ENCODE measurements at places on chromosomes 5 and 9.

- no peak for DNase-seq
Measured at GRCh38 chr5:179246227-179246626, 99.0 kb downstream of the ADAMTS2 start.

DNA sequence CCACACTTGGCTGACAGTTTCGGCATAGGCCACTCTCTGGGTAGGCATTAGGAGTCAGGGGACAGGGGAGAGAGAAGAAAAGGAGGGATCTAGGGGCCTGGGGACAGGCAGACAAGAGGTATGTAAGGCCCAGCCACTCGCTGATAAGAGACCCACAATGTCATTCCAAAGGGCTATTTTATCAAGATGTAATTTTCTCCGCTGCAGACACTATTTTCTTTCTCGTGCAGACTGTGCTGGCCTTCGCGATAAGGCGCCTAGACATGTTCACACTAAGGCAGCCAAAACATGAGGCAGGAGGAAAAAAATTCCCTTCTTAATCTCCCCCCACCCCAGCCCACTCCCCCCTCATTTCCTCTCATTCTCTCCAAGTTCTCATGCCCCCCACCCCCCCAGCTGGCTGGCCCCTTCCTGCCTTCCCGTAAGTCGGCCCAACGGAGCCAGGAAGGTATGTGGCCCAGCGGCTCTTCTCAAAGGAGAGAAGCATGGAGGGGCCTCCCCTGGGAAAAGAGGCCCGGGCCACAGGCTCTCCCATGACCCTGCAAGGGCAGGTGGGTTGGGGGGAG, 44.9 kb upstream of the SYNPO start:
- no peak for DNase-seq

GRCh38 chr9:4574657-4575243, 84.5 kb downstream of the SLC1A1 start:
- no peak for DNase-seq

GRCh38 chr9:135076143-135076875, 11.2 kb upstream of the OLFM1 start:
- no peak for DNase-seq

DNA sequence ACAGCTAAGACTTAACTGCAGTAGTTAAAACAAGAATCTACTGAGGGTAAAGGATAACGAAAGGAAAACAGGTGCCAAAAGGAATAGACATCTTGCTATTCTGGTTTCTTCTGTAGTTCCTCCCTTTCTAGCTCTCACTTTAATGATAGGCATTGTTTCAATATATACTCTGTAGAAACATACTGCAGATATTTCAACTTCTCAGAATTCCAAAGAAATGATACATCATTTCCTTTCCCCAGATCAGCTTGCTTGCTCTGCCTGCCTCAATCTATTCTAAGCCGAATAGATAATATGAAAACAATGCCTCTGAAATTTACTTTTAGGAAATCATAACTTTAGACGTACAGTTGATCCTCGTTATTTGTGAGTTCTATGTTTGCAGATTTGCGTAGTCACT, 46.3 kb downstream of the ACO1 start:
- no peak for DNase-seq

DNA sequence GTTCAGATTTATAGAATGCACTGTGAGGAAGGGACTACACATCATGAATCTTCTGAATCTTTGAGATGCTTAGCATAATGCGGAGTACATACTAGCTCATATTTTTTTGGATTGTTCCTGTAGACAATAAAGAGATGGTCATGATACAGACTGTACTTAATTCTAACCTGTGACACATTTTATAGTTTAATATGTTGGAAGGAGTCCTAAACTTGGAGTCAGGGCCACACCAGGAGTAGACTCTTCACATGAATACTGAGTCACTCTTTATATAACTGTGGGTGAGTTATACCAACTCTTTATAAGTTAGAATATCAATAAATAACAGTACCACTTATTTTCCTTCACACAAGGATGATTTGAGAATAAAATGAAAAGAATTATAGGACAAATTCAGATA, 16.9 kb downstream of the C9orf85 start:
- no peak for DNase-seq

GRCh38 chr9:114155263-114155994, at the start of gene COL27A1:
Gene COL27A1, plus strand, starts transcription at chr9:114155537. Its CDS starts 414 bp downstream, at chr9:114155951.
- peak; percentile 20 for DNase-seq

DNA sequence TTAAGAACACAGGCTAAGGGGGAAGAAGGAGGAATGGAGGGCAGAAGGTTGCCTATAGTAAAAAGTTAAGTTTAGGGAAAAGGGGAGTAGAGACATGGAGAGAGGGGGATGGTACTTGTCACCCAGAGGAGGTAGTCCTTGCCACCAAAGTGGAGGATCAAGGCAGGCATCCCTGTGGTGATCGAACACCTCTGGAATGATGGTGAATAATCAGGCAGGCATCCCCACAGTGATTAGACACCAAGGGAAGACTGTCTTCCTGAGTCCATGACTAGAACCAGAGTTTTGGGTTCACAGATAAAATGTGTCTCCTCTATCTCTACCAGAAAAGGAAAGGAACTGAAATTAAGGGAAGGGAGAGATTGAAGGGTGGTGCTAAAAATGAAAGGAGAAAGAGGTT, 19.2 kb upstream of the HMGCS1 start:
- DNase-seq = no peak

DNA sequence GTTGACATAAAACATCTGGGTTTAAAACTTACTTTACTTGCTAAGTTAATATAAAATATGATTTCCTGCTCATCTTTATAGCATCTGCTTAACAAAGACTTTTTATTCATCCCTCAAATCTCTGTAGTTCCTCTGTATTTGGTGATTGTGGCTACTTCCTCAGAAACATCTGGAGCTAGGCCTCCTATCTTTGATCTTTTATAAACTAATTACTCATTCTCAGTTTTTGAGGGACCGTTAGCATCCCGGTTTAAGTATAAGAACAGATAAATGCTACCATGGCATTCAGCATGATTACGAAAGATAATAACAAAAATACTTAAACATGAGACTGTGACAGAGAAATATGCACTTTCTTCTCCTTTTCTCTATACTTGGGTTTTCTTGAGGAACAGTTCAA, 85.3 kb downstream of the SLC38A9 start:
- no peak for DNase-seq

DNA sequence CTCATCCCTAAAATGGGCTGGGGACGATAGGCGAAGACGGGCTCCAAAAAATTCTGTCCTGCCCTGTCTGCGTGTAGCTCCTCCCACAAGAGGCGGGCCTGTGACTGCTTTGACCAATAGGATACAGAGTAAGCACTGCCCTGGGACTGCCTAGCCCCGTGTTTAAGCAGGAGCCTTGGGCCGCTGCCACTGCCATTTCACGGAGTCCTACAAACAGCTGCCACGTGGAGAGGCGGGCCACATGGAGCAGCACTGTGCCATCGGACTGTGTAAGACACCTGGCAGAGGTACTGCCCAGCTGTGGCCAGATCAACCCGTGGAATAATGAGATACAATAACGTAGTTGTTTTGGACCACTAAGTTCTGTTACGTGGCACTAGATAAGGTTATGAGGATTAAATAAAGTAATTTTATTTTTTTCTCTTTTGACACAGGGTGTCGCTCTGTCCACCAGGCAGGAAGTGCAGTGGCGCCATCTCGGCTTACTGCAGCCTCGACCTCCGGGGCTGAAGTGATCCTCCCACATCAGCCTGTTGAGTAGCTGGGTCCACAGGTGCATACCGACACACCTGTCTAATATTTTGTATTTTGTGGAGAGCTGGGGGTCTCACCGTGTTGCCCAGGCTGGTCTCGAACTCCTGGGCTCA, 87.2 kb downstream of the LMNB1 start:
- DNase-seq = no peak

DNA sequence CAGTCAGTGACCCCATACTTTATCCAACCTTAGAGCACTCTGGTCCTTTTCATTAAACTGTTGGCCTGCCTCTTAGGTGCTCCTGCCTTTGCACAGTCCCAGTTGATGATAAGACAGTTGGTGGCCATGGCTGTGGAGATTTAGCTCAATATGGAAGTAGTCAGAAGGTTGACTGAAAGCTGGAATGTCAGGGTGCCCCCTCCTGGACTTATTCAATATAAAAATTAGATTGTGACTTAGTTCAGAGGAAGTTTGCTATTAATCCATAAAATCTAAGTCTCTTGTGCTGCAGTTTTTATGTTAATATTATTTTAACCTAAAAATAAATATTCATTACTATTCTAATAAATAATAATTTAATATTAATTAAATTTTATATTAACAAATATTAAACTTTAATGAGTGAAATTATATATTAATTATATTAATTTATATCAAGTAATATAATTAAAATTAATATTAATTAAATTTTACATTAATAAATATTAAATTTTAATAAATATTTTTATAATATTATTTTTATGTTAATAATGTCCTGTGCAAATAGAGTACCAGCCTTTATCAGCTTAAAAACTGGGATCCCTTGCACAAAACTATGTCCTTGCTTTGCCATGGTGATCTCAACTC, 77.7 kb upstream of the ADAMTSL1 start:
- DNase-seq = no peak

- DNase-seq = no peak
Measured at GRCh38 chr5:42502613-42503470, 79.6 kb downstream of the GHR start.

- no peak for DNase-seq
Measured at GRCh38 chr9:137368431-137369035, 54.4 kb downstream of the EXD3 start.

GRCh38 chr5:35031276-35031675, 16.5 kb downstream of the AGXT2 start:
- no peak for DNase-seq

DNA sequence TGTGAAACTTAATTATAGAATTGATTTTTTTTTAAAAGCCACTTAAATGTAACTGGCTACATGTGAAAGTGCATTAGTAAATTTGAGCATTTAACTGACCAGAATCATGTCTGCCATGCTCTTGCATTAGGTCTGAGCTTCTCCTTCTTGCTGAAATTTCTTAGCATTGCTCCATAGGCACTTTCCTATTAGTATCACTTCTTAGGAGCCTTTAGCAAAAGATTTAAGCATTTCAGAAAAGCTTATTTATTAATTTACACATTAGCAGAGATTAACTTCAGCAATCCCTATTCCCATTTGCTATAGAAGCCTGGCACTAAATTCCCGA, 211.0 kb downstream of the SNX18 start:
- DNase-seq = no peak

DNA sequence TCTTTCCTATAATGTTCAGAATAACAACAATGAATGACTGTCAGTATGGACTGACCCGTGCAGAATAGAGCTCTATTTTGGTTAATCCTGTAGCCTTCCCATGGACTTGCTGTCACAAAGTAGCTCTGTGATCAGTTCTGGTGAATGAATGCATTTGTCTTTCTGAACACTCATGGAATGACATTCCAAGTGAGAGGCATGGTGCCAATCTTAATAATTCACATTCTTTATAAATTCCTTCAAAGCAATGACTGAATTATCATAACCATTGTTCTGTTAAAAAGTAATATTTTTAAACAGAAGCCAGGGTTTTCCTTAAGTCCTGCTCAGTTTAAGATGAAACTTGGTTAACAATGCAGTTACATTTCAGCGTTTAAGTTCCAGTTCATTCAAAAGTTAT, 360.5 kb downstream of the ICE1 start:
- DNase-seq = no peak

DNA sequence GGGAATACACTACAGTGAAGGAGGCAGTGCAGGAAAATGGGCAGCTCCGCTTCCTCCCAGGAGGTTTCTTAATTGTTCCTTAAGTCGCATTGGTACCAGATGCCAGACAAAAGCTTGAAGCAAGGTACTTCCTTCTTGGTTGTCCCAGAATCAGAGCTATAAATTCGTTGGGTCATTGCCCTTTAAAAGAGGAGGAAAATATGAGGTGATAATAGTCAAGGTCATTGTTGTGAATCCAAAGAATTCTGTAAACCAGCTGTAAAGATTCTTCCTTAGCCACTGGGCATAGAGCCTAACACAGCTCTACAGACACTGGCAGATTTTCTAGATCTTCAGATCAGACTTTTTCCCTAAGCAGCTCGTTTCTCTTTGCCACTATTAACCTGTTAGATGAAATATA, 444.1 kb upstream of the TLE4 start:
- DNase-seq = no peak

GRCh38 chr5:9423571-9423970, 122.3 kb downstream of the SEMA5A start:
- DNase-seq = no peak

GRCh38 chr5:96463091-96463490, 30.0 kb upstream of the PCSK1 start:
- DNase-seq = no peak

DNA sequence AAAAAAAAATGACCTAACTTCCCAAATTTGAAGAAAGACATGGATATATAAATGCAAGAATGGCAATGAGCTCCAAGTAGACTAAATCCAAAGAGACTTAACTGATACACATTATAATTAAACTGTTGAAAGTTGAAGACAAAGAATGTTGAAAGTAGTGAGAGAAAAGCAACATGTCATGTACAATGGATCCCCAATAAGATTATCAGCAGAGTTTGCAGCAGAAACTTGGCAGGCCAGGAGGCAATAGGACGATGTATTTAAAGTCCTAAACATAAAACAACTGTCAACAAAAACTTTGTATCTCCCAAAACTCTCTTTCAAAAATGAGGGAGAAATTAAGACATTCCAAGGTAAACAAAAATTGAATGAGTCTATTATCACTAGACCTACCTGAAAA, 8.6 kb upstream of the DIRAS2 start:
- no peak for DNase-seq

DNA sequence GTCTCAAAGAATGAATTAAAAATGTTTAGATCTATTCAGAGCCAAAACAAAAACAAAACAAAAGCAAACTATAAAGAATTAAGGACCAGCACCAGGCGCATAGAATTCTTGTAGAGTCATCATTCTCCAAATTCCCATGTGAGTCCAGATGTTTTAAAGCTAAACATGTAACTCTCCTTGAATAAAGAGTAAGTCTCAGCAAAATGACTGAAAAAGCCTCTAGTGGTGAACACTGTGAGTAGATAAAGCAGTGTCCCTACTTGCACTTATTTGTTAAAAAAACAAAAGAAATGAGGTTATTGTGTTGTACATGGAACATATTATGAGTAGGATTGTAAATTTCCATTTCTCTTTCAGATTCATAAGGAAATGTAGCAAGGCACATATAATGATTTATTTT, 44.0 kb downstream of the NNT start:
- DNase-seq = no peak

- no peak for DNase-seq
Measured at GRCh38 chr5:127210042-127210441, 80.6 kb upstream of the MEGF10 start.

All from caudate nucleus (tissue), 63 donors.